Right renal pelvis (tissue), 4 donors: ENCODE measurements at places on chromosomes 1 and 21. TPM values are rescaled to one million over a fixed set of nuclear protein-coding genes. Genes with fewer than 3 reads are reported as not detected.

DNA sequence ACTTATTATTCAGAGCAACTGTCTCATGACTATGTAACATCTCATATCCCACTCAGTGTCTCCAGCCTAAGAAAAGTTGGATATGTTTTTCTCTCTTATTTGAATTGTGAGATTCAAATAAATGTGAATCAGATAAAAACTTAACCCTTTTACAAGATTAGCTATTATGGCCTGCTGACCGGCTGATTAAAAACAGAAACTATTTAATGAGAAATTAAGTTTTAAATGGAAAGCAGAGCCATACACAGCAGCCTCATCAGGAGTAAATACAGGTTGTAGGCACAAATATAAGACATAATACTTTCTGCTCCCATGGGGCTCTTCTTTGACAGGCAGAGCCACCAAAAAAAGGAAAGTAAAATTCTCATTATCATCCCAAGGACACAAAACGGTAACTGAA, 307.0 kb upstream of the PRMT6 start:
- no peak for DNase-seq

DNA sequence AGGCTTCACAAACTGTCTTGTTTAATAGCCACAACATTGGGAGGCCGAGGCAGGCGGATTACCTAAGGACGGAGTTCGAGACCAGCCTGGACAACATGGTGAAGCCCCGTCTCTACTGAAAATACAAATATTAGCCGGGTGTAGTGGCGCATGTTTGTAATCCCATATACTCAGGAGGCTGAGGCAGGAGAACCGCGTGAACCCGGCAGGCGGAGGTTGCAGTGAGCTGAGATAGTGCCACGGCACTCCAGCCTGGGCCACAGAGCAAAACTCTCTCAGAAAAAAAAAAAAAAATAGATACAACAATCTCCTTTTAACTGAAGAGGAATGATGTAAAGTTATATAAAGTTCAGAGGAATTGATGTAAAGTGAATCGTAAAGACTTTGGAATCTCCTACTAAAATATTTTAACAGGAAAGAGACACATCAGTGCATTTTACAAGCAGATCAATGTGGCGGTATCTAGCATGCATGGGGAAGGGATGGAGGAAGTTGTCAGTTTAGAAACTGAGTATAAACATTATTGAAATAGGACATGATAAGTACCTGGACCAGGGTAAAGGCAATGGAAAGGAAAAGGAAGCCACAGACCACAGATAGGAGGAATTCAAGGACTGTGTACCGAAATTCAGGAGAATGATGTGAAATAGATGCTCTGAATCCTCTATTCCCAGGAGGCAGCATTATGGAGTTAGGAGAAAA, 41.5 kb downstream of the PTPRC start:
- DNase-seq: no peak

DNA sequence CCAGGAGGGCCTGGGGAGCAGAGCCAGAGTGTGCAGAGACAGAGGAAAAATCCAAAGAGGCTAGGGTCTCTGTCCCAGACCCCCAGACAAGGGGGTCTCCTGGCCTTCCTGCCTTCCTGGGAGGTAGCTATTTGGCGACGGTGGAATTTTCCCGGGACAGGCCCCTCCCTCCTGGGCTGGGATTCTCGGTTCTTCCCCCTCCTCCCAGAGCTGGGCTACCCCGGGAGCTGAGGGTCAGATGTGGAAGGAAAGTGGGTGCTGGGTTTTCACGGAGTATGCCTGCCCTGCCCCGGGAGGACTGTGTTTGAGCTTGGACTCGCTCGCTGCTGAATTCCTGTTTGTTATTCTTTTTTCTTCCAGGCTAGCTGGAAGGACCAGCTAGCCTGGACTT, 759 bp downstream of the AMPD2 start:
- no peak for DNase-seq

DNA sequence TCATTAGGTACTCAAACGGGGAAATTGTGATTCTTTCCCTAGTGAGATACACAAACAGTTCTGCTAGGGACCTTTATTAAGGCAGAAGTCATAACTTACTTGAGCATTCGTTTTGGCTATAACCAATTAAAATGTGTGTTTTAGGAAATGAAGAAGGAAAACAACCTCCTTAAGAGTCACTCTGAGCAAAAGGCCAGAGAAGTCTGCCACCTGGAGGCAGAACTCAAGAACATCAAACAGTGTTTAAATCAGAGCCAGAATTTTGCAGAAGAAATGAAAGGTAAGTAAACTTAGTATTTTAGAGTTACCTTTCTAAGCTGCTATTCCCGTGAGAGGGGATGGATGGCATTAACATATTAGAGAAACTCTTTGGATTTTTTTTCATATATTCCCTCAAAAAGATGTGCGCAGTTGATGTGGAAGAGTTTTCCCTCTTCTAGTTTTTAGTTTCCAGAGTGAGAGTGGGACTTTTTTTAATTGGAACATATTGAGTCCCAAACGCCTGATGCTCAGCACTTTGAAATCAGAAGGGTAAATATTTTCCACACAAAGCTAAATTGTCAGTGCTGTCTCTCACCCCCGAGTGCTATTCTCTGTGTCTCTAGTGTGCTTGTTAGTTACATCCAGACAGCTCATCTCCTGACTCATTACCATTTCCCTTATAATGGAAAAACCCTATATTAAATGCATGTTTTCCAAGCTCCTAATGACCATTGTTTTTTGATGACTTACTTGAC, 34.9 kb downstream of the CENPF start:
- DNase-seq: no peak

Gene TSPAN2
- 43.2 TPM for polyA plus RNA-seq

- DNase-seq: no peak
These were observed 142.9 kb upstream of the DUSP10 start for GRCh38 chr1:221884821-221885220.

Gene AGL
- polyA plus RNA-seq: 32.8 TPM

- DNase-seq: no peak
These were observed 7.1 kb upstream of the THEM5 start for GRCh38 chr1:151860504-151861187.

DNA sequence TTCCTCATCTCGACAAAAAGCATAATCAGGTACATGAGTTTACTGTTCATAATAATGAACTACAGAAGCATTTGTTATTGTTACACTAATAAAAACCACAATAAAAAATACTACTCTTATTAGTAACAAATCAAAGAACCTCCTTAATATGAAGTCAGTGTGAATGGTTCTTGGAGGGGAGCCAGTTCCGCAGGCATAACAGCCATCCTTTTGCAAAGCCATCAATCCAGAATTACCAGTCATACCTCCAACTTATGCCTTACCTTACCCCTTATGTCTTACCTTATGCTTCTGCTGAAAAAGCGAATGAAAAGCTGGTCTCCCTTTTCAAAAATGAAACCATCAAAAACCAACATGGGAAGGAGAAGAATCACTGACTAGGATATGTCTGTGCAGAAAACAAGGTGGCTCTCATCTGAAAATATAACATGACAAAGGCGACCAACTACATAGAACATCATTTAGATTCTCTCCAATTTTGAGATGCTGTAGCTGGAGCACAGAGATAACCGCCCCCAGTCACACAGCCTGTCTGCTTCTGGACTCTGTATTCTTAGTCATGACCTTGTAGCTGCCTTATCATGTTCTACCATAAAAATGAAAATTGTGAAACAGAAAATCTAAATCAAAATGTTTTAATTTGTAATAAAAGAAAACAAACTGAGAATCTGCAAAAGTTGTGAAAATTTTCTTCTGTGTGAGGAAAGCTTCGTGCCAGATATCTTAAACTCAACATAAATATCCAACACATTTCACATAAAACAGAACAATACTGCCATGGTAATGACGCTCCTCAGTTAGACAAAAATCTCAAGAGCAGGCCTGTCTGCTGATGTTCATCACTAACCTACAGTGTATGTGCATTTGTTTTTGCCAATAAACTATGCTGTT, 438.2 kb downstream of the SMYD3 start:
- no peak for DNase-seq

Gene LENEP
- polyA plus RNA-seq: 0.31 TPM

Gene SEMA4A
- 18.2 TPM for polyA plus RNA-seq

- no peak for DNase-seq
These were observed 26.0 kb downstream of the MACF1 start for GRCh38 chr1:39230261-39231190.

- no peak for DNase-seq
These were observed 9.7 kb downstream of the DESI2 start for GRCh38 chr1:244662599-244662998.

DNA sequence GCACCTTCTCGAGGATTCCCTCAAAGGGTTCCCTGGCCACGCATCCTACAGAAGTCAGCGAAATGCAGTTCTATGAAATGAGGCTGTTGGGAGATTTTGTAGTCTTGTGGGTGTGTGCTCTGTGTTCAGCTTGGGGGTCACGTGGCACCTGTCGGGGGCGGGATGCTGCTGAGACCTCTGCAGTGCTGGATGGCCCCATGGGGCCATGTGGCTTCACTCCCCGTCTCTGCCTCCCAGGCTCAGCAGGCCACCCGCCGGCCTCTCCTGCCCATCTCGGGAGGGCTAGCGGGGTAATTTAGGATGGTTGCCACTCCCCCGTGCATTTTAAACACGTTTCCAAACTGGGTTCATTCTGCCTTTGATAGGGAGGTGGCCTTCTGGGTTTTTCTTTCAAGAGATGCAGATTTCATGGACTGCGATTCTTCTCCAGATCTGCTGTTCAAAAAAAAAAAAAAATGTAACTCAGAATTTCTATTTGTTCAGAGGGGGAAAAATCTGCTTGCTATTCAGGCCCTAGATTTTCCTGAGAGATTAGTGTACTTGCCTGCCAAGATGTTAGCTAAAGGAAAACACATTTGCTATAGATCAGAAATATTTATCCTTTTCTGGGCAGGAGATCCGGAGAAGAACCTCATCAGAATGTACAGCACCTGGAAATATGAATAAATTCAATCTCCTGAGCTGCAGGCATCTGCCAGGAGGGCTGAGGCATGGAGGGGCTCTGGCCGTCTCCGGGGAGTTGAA, 277.2 kb upstream of the VAMP3 start:
- DNase-seq: no peak

DNA sequence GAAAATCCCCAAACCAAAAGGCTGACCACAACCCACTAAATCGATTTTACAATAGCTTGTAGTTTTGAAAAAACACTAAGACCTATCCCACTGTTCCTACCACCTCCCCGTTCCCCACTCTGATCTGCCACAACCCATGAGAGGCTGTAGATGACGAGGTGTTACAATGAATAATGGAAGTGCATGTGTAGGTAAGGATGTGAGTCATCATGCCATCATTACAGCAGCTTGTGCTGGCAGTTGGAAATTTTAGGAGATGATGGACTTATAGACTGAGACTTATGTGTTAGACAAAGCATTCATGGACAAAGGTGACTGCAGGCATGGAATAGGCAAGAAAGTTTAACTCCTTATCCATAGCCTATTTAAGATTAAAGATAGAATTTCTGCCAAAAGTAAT, 184.7 kb upstream of the CACYBP start:
- DNase-seq: no peak

- no peak for DNase-seq
These were observed 104.4 kb downstream of the PIK3R3 start for GRCh38 chr1:46027788-46028573.

DNA sequence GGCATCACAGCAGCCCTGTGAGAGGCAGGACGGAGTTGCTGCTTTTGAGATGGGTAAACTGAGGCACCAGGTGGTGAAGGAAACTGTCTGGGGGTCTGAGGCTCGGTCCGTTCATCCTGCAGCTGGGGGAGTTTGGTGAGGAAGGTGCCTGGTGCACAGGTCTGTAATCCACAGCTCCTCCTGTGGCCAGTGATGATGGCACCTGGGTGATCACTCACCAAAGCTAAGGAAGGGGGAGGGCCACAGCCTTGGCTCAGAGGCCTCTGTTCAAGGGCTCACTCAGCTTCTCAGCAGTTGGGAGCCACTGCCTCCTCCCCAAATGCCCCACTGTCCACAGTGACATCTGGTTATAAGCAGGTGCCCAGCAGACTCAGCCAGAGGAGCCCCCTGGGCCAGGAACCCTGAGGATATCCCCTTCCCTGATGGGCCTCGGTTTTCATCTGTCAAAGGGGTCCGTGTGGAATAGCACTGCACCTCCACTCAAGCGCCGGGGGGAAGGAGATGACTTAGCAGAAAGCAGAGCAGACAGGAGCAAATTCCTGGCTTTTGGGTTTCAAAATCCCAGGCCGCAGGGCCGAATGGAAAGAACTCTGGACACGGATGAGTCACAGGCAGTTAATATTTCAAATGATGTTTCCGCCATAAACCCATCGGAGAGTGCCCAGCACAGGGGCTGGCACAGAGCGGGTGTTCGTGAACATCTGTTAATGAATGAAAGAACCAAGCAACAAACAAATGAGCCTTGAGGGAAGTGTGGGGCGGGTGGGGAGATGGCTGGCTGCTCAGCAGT, 82.8 kb downstream of the DMRTB1 start:
- DNase-seq: no peak

Gene P3H1
- polyA plus RNA-seq: 74.0 TPM

- no peak for DNase-seq
These were observed 14.7 kb downstream of the CD46 start for GRCh38 chr1:207766569-207766968.

DNA sequence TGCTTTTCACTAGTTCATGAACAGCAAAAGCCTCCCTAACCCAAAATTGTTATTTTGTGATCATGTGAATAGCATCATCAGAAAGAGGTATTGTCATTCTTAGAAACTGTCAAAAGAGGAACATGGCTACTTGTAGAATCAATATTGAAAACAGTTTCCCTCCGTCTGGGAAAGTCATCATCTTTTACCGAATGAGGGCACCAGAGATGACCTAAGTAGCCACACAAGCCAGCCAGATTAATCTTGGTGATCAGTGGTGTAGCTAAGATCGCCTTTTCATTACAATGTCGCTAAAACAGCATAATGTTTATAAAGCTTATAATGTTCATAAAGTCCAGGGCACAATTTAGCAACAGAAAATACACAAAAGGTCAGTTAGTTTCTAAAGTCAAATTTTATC, 136.1 kb downstream of the SIPA1L2 start:
- DNase-seq: no peak

Gene NTNG1
- polyA plus RNA-seq: 36.2 TPM

- DNase-seq: no peak
These were observed 63.3 kb downstream of the DHRS3 start for GRCh38 chr1:12554521-12555305.

- DNase-seq: no peak
These were observed 118.8 kb downstream of the RWDD3 start for GRCh38 chr1:95352767-95353166.

DNA sequence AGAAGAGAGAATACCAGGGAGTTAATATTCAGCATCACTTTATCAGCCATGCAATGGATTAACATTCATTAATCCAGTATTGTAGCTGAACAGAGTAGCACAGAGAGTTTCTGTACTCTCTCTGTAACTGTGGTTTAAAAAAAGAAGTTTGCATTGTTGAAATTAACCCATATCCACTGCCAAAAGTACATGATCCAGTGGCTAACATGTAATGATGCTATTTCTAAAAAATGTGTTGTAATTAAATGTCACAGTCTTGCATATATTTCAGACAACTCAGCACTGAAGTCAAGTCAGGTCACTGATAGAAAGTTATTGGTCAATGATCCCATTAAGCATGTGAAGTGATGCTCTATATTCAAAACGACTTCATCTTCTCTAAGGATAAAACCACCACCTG, 141.3 kb downstream of the NRIP1 start:
- DNase-seq: no peak

- no peak for DNase-seq
These were observed 12.4 kb downstream of the CDC14A start for GRCh38 chr1:100364697-100365096.

Gene FAM163A
- polyA plus RNA-seq: 0.79 TPM

Gene CACHD1
- 58.7 TPM for polyA plus RNA-seq

- no peak for DNase-seq
These were observed 7.4 kb downstream of the H3-3A start for GRCh38 chr1:226069811-226070489.

- DNase-seq: no peak
These were observed 100.4 kb downstream of the GALNT2 start for GRCh38 chr1:230167419-230167852.

- DNase-seq: no peak
These were observed 19.5 kb downstream of the MAPKAPK2 start for GRCh38 chr1:206704226-206704625.
